ENCODE measurements at places on chromosomes 6 and 20. TPM values are rescaled to one million over a fixed set of nuclear protein-coding genes. Genes with fewer than 3 reads are reported as not detected.

PNLDC1 gene
- 0.30 TPM for total RNA-seq

OPRM1 gene
- not detected for total RNA-seq

PFDN6 gene
- 82.8 TPM for total RNA-seq

BPI gene
- not detected for total RNA-seq

C4A gene
- total RNA-seq: 0.91 TPM

GJA10 gene
- not detected for total RNA-seq

PARD6B gene
- 0.15 TPM for total RNA-seq

HCRTR2 gene
- total RNA-seq: not detected

KPNA5 gene
- total RNA-seq: 6.2 TPM

SRSF12 gene
- total RNA-seq: not detected

SLC17A9 gene
- total RNA-seq: 19.2 TPM

CLVS2 gene
- total RNA-seq: not detected

GLP1R gene
- total RNA-seq: not detected

GGTLC1 gene
- not detected for total RNA-seq

PLCB4 gene
- 1.6 TPM for total RNA-seq

CCND3 gene
- total RNA-seq: 55.0 TPM

CHRNA4 gene
- not detected for total RNA-seq

IL20RA gene
- not detected for total RNA-seq

FGD2 gene
- not detected for total RNA-seq

ROS1 gene
- total RNA-seq: not detected

KIF25 gene
- not detected for total RNA-seq

MYL9 gene
- 1.7 TPM for total RNA-seq

MOXD1 gene
- 0.61 TPM for total RNA-seq

VTA1 gene
- 50.8 TPM for total RNA-seq

SAMD3 gene
- total RNA-seq: not detected

HACE1 gene
- total RNA-seq: 17.5 TPM

HCK gene
- not detected for total RNA-seq

GLO1 gene
- 273 TPM for total RNA-seq

RNASET2 gene
- total RNA-seq: 28.6 TPM

HMGCLL1 gene
- total RNA-seq: not detected

POU5F1 gene
- not detected for total RNA-seq

PI16 gene
- total RNA-seq: not detected

TRERF1 gene
- 0.30 TPM for total RNA-seq

SCRT2 gene
- not detected for total RNA-seq
